ENCODE measurements at places on chromosomes 16 and 17.

DNA sequence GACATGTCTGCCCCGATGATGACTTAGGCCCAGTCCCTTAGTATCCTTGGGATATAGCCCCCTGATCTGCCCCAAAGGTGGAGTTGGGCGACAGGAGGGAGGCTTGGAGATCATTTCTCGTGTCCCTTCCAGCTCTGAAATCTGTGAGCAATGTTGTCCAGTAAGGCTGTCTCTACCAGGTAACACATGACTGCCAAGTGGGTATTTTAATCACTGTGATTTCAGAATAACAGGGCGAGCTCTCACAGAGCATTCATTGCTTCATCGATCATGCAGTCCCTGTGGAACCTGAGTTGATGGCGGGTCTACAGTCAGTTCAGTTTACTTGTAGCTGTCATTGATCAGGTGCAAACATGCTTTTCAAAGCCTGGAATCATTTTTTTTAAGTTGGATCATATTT, 39.2 kb downstream of the KSR1 start:
- DNase-seq = no peak

- peak; percentile 90 for DNase-seq
These were observed at the start of the genes CCDC137 and OXLD1 for GRCh38 chr17:81666342-81667191. Gene CCDC137 (plus strand): TSS chr17:81666737. CDS start chr17:81666767, 30 bp downstream. Gene OXLD1 (minus strand): TSS chr17:81666605. CDS start chr17:81666577, 28 bp downstream.

DNA sequence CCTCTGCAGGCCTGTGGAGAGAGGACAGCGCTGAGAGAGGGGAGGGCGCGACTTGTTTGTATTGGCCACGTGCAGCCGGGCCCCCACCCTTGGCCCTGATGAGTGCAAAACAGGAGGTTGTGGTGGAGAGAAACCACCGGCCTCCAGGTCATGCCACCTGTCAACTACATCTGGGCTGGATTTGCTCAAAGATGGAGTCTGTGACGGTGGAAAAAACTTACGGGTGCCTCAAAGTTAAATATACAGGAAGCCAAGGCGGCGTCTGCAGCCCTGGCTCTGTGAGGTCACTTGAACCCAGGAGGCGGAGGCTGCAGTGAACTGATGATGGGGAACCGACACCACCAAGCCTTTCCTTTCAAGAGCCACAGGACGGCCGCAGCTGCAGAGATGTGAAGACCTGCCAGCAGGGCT, 15.7 kb downstream of the C16orf74 start:
- no peak for DNase-seq

DNA sequence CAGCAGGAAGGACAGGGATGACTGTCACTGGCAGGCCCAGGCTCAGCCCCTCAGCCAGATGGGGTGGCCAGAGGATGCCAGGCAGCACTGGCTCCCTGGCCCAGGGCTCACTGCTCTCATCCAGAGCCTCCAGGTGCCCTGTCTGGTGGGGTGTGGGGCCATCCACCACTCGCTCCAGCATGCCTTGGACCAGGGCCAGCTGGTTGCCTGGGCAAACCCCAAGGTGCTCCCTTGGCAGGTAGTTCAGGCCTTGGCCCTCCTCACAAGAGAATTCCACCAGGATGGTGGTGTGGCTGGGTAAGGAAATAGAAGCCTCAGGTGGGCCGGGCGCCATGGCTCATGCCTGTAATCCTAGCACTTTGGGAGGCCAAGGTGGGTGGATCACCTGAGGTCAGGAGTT, 29.4 kb downstream of the LGALS9 start:
- DNase-seq = no peak

GRCh38 chr17:74682471-74683190, 30.1 kb downstream of the CD300LF start:
- DNase-seq = peak; percentile 59

DNA sequence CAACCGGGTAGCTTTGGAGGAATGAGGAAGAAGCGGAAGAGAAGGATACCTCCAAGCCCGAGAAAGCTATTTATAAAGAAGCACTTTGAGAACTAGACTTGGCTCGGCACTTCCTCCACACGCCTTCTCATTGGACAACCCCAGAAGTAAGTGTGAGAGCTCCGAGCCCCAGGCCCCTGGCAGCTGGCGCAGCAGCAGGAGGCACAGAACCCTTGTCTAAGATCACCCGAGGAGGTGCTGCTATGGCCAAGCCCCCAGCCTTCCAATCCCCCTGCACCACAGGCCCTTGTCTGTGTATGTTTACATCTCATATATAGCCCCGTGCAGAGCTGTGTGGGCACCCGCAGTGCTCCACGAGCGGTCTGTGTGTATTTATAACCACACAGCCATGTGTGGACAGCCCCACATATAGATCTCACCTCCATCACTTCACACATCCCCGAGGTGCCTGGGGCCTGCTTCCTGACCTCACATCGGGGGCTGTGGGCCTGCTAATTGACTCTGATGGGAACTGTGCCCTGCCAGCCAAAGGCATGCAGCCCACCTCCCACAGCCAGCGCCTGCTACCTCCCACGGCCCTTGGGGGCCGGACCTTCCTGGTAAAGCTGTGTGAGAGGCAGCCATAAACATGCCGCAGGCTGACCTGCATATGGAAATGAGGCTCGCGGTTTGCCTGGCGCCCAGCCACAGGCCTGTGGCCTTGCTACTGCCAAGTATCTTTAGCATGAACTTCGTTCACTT, 96.1 kb downstream of the C17orf67 start:
- no peak for DNase-seq

DNA sequence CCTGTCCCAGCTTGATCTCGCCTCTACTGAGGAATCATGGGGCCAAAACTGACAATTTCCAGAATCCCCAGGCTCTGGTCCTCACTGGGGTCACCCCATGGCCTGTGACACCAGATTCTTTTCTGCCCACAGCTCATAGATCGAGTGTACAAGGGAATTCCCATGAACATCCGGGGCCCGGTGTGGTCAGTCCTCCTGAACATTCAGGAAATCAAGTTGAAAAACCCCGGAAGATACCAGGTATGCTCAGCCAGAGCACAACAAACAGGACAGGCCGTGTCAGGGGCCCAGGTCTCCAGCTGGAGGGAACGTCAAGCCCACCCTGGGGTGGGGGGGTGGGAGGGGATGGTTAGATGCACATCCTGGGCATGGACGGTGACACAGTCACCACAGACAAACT, 17.5 kb downstream of the USP6 start:
- DNase-seq = no peak

GRCh38 chr17:17497845-17498520, 1.8 kb upstream of the RASD1 start:
- no peak for DNase-seq

DNA sequence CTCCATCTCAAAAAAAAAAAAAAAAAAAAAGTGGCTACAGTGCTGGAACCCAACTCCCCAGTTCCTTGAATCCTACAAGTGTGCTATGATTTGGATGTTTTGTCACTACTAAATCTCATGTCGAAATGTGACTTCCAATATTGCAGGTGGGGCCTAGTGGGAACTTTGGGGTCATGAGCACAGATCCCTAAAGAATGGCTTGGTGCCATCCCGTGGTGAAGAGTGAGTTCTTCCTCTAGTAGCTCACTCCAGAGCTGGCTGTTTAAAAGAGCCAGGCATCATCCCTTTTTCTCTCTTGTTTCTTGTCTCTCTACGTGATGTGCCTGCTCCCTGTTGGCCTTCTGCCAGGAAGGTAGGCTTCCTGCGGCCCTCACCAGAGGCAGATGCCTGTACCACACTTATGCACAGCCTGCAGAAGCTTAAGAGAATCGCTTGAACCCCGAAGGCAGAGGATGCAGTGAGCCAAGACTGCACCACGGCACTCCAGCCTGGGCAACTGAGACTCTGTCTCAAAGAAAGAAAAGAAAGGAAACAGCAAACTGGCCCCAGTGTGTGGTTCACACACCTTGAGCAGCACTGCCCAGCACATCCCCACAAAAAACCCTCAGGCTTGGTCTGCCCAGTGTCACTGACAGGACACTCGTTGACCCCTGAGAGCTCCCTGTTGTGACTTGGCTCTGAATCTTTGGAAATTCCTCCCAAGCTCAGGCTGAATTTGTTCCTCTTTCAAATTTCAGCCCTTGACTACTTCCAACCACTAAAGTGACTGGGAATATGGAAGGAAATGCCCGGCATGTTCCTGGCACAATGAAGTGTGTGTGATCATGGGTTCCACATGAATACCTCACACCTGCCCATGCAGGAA, 3.1 kb downstream of the MT1E start:
- DNase-seq = no peak

GRCh38 chr16:8859913-8860881, 8.6 kb downstream of the CARHSP1 start:
- DNase-seq = no peak

GRCh38 chr17:17937201-17937853, 34.9 kb downstream of the TOM1L2 start:
- DNase-seq = no peak

DNA sequence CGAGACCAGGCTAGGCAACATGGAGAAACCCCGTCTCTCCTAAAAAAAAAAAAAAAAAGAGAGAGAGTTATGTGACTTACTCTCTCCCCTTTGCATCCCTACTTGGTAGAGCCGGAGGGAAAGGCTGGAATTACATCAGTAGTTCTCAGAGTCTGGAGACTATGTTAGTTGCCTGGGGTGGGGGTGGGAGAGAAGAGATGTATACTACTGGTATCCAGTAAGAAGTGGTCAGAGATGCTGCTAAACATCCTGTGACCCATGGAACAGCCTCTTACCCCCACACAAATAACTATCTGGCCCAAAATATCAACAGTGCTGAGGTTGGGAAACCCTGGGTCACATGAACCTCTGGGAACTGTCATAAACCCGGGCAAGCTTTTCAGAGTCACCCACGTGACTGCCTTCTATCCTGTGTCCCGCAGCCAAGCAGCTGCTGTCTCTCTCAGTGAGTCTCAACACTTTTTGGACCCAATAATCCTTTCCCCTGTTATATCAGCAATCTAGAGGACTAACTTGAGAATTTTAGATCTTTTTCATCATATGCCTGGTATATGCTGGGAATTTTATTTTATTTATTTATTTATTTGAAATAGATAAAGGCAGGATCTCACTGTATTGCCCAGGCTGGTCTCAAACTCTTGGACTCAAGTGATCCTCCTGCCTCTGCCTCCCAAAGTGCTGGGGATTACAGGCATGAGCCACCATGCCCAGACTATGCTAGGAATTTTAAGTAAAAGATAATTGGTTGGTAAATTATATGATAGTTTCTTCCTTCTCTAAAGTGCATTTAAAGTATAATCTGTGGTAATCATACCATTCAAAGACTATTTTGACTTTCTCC, 8.7 kb downstream of the EIF1 start:
- DNase-seq = no peak

- no peak for DNase-seq
These were observed 19.7 kb downstream of the DPEP1 start for GRCh38 chr16:89633064-89633631.

DNA sequence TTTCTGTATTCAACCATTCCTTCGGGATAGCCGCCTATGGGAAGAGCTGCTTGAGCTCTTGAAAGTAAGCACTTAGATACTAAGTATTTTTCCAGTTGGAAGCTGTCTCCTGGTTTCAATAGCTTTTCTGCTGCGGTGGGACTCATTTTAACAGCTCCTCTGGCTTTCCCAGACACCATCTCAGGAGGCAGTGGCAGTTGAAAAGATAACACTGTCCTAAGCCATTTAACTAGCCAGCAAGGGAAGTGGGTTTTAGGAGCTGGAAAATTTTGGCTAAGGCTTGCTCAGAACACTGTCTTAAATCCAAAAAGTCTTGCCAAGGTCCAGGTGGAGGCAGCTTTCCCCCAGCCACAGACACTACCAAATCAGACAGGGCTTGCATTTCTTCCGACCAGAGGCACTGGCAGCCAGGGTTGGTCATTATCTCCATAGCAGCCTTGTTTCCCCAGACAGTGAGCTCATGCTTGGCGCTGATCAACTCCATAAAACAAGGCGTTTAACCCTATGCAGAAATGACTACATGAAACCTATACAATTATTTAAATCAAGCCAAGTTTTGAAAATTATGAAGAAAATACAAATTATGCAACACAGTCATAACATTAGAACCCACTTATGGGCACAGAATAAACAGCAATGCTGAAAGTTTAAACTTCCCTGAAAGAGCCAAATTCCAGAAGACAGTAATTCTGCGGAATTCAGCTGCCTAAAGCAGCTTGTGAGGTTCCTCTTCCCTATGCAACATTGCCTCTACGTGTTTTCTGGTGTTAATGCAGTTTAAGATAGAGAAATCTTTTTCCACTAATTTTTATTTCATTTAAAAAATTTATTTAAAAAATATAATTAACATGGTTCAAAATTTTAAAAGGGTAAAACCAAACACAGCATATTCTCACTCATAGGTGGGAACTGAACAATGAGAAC, 25.0 kb downstream of the GABARAPL2 start:
- no peak for DNase-seq

GRCh38 chr16:66003201-66003600, 363.3 kb upstream of the CDH5 start:
- no peak for DNase-seq

DNA sequence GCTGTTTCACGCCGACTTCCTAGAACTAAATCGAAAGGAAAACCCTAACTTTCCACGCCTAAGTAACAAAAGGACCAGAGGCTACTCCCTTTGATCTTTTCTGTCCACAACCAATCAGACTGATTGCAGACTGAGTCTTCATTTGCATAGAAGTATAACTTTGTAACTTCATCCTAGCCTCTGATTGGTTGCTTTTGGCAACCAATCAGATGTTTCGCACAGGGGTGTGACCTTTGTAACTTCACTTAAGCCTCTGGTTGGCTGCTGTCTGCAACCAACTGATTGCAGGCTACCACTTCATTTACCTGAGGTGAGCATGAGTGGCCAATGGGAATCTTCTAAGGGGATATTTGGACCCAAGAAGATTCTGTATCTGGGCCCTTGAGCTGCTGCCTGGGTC, 17.4 kb upstream of the ICAM2 start:
- DNase-seq = no peak

DNA sequence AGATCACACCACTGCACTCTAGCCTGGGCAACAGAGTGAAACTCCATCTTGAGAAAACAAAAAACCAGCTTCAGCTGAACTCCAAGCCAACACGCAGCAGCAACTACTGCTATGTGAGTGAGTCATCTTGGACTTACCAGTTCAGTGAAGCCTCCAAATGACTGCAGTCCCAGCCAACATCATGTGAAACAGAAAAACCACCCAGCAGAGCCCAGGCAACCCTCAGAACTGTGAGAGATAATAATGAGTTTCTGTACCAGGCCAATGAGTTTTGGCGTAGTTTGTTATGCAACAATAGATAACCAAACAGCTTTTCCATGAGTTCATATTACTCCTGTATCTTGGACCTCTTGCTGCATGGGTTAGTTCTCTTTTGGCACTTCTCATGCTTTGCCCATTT, 23.3 kb downstream of the PHF12 start:
- DNase-seq = no peak

GRCh38 chr16:2919511-2920255, 8.0 kb downstream of the FLYWCH1 start:
- peak; percentile 62 for DNase-seq

DNA sequence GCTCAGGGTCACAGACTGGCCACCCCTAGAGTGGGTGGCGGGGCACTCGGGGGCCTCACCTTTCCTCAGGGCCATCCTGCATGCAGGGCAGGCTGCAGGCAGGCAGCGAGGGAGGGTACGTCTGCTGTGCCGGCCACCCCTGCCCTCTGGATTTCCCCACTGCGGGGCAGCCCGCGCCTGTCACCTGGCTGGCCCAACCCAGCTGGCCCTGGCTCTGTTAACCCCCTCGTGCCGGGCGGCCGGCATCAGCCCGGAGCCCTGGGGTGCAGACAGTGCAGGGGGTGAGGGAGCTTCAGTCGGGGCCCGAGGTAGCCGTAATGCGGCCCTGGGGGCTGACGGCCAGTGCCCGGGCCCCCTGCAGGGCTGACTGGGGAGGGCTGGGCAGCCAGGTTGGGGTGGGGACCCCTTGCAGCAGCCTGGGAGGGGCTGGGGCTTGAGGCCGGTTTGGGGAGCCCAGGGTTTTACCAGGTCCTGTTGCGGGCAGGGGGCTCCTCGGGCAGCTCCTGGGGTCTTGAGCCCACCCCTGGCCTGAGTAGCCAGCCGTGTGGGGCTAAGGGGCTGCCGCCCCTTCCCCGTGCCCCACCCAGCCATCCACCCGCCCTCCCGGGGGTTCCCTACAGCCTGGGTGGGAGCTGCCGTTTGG, at the start of gene IGFALS:
Gene IGFALS, minus strand, starts transcription at position 128 of the 643 bp plus-strand sequence. Its CDS starts 53 bp downstream, at position 75.
- no peak for DNase-seq

All from cerebellar nuclear complex (tissue), 1 donor.